ENCODE measurements at places on chromosomes 2 and 18.

- DNase-seq: peak; percentile 54
These were observed 103.6 kb downstream of the DOCK10 start for GRCh38 chr2:224938651-224939182.

DNA sequence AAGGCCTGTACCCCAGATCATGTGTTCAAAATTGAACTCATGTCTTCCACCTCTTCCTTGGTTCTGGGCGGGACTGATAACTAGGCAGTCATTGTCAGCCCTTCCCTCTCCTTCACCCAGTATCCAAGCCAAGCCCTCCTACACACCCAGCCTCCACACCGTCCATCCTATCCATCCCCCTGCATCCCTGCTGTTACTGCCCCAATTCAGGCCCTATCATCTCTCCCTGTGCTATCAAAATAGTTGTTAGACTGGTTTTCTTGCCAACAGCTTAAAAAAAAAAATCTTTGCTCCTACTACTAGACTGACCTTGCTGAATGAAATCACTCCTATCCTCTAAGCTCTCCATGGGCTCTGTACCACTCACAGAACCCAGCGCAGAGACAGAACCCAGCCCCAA is 32.8 kb downstream of the TGFA start:
- no peak for DNase-seq

- no peak for DNase-seq
These were observed 10.1 kb downstream of the KIF3C start for GRCh38 chr2:25972049-25972823.

GRCh38 chr2:62266433-62267038 is 70.6 kb downstream of the B3GNT2 start:
- DNase-seq: no peak

DNA sequence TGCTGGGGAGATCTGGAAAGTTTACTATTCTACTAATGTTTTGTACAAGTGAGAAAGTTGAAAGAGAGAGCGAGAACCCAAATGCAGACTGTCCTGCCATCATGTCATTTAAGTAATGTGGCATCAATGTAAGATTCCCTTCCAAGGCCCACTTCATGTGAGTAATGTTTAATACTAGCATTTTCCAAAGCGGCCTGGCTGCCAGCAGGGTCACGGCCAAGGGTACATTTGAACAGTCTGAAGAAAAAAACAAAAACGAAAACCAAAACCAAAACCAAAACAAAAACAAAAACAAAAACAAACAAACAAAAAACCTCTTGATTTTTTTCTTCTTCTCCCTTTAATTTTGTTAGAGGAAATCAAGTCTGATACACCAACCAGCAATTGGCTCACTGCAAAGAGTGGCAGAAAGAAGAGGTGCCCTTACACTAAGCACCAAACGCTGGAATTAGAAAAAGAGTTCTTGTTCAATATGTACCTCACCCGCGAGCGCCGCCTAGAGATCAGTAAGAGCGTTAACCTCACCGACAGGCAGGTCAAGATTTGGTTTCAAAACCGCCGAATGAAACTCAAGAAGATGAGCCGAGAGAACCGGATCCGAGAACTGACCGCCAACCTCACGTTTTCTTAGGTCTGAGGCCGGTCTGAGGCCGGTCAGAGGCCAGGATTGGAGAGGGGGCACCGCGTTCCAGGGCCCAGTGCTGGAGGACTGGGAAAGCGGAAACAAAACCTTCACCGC is 2.2 kb downstream of the HOXD10 start:
- peak; percentile 75 for DNase-seq

DNA sequence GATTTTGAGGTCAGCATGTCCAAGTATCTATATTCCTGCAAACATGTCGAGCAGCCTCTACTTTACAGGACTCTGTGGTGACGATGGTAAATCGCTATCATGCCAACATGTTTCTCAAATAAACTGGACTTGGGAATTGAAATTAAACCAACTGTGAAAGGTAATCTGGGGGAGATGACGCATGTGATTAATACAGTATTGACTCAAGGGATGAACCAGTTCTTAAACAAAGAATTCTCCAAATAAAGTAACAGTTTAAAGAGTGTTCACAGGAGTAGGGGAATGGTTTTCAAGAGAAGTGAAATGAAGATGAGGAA is 54.3 kb downstream of the THUMPD2 start:
- no peak for DNase-seq

DNA sequence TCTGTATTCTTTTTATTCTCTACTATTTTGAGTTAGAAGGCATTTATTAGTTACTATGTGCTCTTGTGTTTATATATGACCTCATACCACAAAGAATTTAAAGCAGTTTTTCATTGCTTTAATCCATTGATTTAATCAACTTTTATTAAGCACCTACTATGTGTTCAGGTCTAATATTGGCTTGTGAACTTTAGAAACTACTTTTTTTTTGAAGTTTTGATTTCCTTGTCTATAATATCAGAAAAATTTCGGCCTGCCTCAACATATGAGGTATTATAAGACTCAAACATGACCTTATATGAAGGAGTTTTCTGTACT is 117.7 kb downstream of the ZNF521 start:
- DNase-seq: no peak

DNA sequence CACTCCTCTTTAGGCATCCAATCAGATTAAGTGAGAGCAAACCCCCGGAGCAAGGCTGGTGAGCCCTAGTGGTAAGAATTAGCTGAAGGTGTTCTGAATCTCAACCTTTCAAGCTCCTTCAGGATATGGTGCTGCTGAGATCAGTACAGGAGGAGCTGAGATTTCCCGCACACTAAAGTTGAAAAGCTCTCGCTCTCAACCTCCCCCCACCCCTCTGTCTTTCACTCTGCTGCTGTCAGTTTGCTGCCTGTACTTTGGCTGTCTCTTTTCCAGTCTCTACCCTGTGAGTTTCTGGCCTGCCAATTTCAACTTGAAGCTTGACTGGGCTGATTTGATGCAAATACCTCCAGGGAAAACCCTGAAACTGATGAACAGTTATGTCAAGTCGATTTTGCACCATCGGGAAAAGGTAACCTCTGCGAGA is 15.7 kb downstream of the ZEB2 start:
- no peak for DNase-seq

DNA sequence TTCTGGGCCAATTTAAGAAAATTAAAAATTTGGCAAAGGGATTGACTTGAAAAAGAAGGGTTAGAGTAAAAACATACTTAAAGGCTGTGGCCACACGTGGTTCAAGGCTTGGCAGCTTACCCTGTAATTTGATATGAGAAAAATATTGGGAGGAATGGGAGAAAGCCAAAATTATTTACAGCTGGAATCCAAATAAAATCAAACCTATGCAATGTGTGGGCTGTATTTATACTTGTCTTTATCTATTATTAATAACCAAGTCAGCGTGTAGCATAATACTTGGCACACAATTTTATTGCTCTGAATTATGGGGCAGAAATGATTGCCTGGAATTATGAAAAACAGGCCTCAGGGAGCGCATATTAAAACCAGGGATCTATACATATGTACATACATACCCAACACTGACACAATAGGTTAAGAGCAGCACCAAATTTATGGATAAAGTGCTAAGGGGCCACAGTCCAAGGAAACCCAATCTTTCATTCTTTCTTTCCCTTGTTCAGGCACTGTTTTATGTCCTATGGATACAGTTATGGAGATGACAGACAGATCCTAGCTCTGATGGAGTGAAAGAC is 35.6 kb downstream of the FAM124B start:
- no peak for DNase-seq

- no peak for DNase-seq
These were observed at the start of gene AOX1 for GRCh38 chr2:200585730-200586643. Gene AOX1, plus strand, starts transcription at chr2:200586014. Its CDS starts 95 bp downstream, at chr2:200586109.

DNA sequence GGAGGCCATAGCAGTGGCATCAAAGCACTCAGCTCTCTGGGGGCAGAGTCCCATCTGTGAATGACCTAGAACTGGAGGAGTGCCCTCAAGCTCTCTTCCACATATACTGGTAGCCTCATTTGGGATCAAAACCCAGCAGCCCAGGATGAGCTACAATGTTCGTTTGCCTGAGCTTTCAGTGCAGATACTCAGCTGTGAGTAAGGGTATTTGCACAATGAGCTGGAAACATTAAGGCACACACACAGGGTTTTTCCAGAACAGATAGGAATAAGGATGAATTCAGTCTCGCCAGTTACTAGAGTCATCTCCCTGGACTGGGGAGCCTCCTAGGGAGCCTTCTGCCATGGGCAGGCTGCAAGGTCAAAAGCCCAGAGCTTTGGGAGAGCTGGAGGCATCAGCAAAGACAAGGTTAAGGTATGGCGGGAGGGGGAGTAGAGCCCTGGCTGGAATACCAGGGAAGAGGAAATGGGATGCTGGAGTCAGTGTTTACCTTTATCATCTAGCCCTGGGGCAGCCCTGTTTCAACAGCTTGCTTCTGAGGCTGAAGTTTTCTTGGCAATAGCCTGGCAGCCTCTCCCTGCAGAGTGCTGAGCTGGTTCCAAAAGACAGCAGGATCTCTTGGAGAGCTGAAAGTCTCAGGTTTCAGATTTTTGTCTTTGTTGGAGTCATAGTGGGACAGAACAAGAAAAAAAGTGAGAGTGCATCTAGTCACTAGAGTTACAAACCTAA is 187.7 kb downstream of the LOXHD1 start:
- DNase-seq: no peak

GRCh38 chr2:159073256-159073655 is 104.8 kb downstream of the TANC1 start:
- no peak for DNase-seq

DNA sequence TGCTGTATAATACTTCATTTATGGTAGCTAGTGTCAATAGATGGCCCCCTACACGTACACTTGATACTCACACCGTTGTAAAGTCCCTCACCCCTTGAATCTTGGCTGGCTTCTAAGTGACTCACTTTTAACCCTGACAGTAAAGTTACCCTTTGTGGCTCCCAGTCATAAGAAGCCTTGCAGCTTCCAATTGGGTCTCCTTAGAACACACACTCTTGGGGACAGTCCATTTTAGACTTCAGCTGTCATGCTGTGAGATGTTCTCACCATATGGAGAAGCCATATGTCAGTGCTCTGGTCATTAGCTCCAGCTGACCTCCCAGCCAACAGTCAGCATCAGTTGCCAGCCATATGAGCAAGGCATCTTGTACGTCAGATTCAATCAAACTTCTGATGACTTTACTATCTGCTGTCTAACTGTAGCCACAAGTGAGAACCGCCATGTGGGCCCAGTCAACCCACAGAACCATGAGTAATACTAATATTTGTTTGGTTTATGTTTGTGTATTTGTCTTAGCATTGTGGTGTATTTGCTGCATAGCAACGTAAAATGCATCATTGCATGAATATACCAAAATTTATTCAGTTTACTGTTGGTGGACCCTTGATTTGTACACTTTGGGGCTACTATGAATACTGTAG is 68.3 kb downstream of the PTPN4 start:
- no peak for DNase-seq

GRCh38 chr2:229660951-229661350 is 53.4 kb downstream of the DNER start:
- no peak for DNase-seq

DNA sequence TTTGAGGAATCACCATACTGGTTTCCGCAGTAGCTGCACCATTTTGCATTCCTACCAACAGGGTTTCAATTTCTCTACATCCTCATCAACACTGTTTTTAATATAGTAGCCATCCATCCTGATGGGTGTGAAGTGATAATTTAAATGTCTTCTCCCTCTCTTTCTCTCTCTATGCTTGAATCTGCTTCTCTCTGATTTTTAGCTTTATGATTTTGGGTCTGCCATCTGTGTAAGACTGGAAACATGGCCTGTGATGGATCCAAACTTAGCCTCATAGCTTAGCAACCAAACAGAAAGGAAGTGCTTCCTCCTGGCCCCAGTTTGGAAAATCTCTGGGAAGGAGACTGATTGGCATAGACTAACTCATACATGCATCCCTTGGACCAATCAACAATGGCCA is 33.7 kb upstream of the OSBPL6 start:
- no peak for DNase-seq

DNA sequence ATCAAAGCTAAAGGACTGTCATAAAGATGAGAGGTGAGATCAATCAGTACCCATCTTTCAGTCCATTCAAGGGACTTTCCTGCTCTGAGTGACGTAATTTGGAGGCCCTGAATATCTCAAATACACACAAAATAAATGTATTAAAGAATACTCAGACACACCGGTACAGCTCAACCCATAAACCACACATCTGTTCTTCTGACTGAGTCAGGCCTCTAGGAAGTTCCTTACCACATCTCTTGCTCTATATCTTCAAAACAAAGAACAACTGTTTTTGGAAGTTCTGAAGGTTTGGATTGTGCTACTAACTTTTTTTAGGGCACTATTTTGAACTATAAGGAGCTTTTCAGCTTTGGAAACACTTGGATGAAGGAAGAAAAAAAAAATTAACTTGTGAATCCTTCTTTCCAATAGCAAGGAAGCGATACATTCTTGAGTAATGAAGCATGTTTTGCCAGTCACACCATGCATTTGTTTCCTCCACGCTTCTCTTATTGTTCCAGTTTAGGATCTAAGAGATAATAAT is 866.5 kb upstream of the VRK2 start:
- DNase-seq: no peak

- DNase-seq: no peak
These were observed 17.5 kb upstream of the EXOC6B start for GRCh38 chr2:72843301-72843700.

DNA sequence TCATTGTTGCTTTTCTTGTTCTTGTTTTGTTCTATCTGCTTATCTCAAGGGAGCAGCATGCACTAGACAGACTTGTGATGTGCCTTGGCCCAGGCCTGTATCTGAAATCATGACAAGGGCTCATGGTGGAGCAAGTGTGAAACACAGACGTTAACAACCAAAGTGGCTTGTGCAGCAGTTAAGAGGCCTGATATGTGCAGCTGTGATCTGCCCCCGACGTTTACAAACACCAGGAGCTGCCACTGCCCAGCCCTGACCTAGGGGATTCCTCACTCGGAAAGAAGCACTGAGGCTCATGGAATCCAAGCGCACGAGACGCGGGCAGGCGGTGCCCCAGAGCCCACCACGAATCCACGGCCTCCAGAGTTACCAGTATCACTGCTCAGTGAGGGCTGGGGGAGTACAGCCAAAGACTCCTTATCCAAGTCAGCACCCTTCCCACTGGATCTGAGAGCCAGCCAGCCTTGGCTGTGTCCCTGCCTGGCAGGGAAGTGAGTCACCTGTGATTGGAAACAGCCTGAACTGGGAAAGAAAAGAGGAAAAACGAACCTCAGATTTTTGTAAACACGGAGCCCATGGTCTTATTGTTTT is 62.3 kb upstream of the SNTG2 start:
- no peak for DNase-seq
